Adrenal gland (tissue), 19 donors: ENCODE measurements at places on chromosomes 5 and 9. TPM values are rescaled to one million over a fixed set of nuclear protein-coding genes. Genes with fewer than 3 reads are reported as not detected.

Gene SLC34A3
- not detected for total RNA-seq

Gene GMCL2
- not detected for total RNA-seq

Gene CENPK
- total RNA-seq, result not detected

Gene STK10
- total RNA-seq, result 27.2 TPM

Gene IFNA13
- not detected for total RNA-seq

Gene FRRS1L
- total RNA-seq, result 21.8 TPM

- no peak for DNase-seq
- no peak overlapping the region for H3K27ac ChIP-seq
- no peaks in the 10 kb centered on the region for H3K27me3 ChIP-seq
- H3K4me1 ChIP-seq, result no peaks in the 10 kb centered on the region
- H3K4me3 ChIP-seq, result no peak overlapping the region
Observed at GRCh38 chr5:129372025-129372424, 88.1 kb upstream of the ADAMTS19 start.

DNA sequence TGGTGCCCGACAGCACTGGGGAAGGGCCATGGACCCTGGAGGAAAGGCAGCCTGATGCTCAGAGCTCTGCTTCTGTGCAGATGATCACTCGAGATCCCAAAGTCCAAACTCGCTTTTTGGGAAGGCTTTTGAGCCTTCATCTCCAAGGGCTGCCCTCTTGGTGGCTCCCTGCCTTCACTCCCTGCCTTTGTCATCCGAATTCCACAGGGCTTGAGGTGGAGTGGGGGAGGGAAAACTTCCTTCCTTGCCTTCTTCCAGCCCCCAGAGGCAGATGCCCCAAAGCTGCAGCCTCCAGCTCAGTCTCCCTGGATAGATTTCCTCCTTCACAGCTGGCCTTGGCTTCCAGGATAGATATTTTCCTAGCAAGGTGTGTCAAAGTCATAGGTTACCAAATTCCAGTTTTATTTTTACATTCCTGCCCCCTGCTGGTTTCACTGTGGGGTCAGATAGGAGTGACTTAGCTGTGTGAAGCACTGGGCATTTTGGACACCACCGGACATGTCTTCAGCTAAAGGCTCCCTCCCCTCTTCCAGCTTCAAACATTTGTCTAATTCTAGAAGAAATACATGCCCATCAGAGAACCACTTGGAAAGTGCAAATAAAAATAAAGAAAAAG, 268.2 kb downstream of the HSPA4 start:
- H3K4me3 ChIP-seq, result no peak overlapping the region
- H3K36me3 ChIP-seq, result no peaks in the 10 kb centered on the region
- no peaks in the 10 kb centered on the region for H3K4me1 ChIP-seq
- no peak overlapping the region for H3K27ac ChIP-seq
- no peak for DNase-seq

DNA sequence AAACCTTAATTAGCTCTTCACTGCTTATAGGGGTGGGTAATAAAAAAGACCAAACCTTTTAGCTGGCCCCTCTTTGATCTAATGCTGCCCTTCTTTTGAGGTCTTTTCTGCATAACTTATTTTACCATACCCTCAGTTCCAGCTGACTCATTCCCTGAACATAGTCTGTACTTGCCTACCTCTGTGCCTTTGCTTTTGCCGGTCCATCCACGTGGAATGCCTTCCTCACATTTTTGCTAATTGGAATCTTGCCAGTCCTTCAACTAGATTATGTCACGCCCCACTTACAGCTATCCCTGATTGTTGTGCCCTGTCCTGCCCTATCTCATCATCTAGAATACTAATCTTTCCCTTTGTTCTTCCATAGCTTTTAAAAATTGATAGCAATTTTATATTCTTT, 44.2 kb downstream of the FAF2 start:
- peaks cover 83% of the 10 kb centered on the region for H3K36me3 ChIP-seq
- peaks cover 8% of the 10 kb centered on the region for H3K4me1 ChIP-seq
- H3K27me3 ChIP-seq, result no peaks in the 10 kb centered on the region

GRCh38 chr5:94113087-94113486, 371.7 kb upstream of the POU5F2 start:
- no peak overlapping the region for H3K27ac ChIP-seq
- no peak overlapping the region for H3K4me3 ChIP-seq
- DNase-seq, result no peak
- H3K36me3 ChIP-seq, result no peaks in the 10 kb centered on the region
- H3K27me3 ChIP-seq, result no peaks in the 10 kb centered on the region

DNA sequence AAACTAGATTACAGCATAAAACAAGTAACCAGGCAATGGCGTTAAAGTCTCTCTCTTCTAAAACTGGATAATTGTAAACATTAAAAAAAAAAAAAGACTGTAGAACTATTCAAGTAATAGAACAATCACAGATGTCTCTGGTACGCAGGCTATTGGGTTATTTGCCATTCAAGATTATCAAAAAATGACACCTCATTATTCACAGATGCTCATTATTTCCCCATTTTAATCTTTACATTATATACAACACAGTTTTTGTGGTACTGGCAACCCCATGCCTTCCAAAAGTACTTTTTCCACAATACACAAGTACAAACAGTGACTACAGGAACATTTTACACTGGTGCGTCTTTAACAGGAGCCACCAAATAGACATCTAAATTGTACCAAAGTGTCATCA, 109.4 kb downstream of the ZNF608 start:
- H3K27me3 ChIP-seq, result no peaks in the 10 kb centered on the region
- no peaks in the 10 kb centered on the region for H3K4me1 ChIP-seq
- no peaks in the 10 kb centered on the region for H3K36me3 ChIP-seq
- DNase-seq, result no peak

DNA sequence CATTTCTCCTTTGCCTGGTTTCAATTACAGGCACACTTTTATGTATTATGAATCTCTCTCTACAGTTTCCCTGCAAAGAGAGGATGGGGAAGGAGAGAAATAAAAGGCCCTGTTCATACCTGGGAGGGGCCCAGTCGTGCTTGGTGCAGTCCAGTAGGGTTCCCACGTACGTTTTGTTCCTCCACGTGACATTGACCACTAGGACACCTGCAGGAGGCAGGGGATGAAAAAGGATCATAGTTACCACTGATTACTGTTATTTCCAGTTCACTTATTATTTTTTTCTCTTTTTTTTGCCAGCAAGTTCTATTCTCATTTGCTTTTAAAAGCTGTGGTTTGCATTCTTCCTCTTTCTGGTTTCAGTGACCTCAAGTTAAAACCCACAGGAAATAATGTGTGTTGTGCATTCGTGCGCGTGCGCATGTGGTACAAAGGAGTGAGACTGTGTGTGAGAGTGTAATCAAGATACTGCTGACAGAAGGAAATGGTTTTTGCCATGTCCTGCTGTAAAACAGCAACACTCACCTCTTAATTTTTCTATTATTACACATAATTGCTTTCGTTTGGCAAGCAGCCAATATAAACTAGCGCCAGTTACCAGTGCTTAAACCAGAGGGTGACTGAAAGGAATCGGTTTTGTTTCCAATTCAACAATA, 96.8 kb downstream of the ZNF608 start:
- no peak overlapping the region for H3K4me3 ChIP-seq
- H3K27me3 ChIP-seq, result no peaks in the 10 kb centered on the region
- H3K27ac ChIP-seq, result no peak overlapping the region
- DNase-seq, result peak; percentile 56
- no peaks in the 10 kb centered on the region for H3K36me3 ChIP-seq

GRCh38 chr9:18595597-18595996, 121.6 kb downstream of the ADAMTSL1 start:
- H3K27ac ChIP-seq, result no peak overlapping the region
- H3K4me1 ChIP-seq, result peaks cover 18% of the 10 kb centered on the region
- H3K4me3 ChIP-seq, result no peak overlapping the region
- no peak for DNase-seq
- no peaks in the 10 kb centered on the region for H3K36me3 ChIP-seq

- H3K27me3 ChIP-seq, result no peaks in the 10 kb centered on the region
- no peaks in the 10 kb centered on the region for H3K36me3 ChIP-seq
- H3K4me3 ChIP-seq, result no peak overlapping the region
Observed at GRCh38 chr9:87323928-87324327, 173.7 kb upstream of the DAPK1 start.

GRCh38 chr9:90137801-90138200, 504.8 kb downstream of the DIRAS2 start:
- H3K4me3 ChIP-seq, result no peak overlapping the region
- no peak for DNase-seq
- H3K27ac ChIP-seq, result no peak overlapping the region
- H3K4me1 ChIP-seq, result no peaks in the 10 kb centered on the region

GRCh38 chr9:34428325-34428958, 29.9 kb downstream of the FAM219A start:
- no peak overlapping the region for H3K27ac ChIP-seq
- no peaks in the 10 kb centered on the region for H3K4me1 ChIP-seq
- H3K36me3 ChIP-seq, result no peaks in the 10 kb centered on the region
- H3K4me3 ChIP-seq, result no peak overlapping the region
- no peaks in the 10 kb centered on the region for H3K27me3 ChIP-seq
- no peak for DNase-seq

GRCh38 chr9:95954940-95955339, 79.4 kb downstream of the ERCC6L2 start:
- no peak overlapping the region for H3K27ac ChIP-seq
- H3K27me3 ChIP-seq, result no peaks in the 10 kb centered on the region

DNA sequence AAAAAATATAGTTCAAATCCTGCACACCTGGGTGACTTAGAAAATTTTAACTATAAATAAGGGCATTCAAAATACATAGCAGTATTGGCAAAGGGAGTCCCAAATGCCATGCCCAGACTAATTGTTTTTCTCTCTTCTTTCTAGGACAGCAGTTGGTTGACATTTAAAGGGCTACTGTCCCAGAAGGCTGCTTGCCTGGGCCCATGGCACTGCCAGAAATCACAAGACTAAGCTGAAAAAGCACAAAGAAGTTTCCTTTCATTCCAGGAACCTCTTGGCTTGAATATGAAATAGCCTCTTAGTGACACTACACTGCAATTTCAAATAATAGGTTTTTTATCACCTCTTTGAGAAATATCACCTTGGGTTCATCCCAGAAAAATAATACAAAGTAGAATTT, 388.9 kb upstream of the TRPC7 start:
- no peaks in the 10 kb centered on the region for H3K4me1 ChIP-seq
- H3K27ac ChIP-seq, result no peak overlapping the region
- no peak for DNase-seq

GRCh38 chr5:76471987-76472334, 68.9 kb downstream of the IQGAP2 start:
- H3K4me3 ChIP-seq, result no peak overlapping the region
- H3K27me3 ChIP-seq, result no peaks in the 10 kb centered on the region
- H3K27ac ChIP-seq, result no peak overlapping the region
- peaks cover 3% of the 10 kb centered on the region for H3K4me1 ChIP-seq
- H3K36me3 ChIP-seq, result no peaks in the 10 kb centered on the region
- no peak for DNase-seq

DNA sequence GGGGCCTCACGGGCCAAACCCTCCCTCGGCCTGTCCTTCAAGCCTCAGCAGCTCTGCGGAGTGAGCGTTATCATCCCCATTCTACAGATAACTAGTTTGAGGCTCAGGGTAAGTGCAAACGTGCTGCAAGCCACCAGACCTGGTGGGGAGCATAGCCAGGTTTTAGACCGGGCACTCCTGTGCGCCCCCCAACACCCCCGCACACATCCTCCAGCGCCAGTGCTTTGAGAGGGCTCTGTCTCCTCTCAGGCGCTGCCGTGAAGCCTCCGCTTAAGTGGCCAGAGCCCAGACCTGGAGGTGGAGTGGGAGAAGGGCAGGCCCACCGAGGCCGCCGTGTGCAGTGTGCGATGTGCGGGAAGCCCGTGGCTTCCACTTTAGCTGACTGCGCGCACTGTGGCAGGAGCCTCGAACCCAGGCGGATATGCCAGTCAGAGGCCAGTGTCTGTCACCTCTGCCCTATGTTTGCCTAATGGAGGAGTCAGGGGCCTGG, 1.6 kb upstream of the MGAT1 start:
- no peak for DNase-seq
- H3K27ac ChIP-seq, result peak overlapping the region; percentile 96
- H3K4me3 ChIP-seq, result peak overlapping the region; percentile 79
- no peaks in the 10 kb centered on the region for H3K36me3 ChIP-seq

DNA sequence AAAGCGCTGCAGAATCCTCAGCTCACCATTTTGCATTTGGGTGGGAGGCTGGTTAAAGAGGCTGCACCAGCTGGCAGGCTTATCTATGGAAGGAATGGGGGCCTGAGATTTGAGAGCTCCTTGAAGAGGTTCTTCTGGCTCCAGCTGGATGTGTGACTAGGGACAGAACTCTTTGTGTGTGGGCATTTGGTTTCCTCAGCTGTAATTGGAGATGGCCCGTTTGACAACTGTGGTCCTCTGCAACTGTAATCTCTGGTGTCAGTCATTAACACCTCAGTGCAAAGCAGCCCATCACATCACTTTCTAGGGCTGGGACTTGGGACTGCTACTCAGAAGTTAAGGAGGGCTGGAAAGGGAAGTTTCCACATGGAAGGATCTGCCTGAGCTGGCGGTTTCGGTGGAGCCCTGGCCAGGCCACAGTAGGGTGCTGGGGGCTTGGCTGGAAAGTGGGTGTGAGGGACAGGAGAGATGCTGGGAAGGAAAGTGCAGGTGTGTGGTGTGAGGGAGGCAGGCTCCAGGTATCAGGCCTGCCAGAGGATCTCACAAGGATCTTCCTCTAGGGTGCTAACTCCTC, 193.8 kb downstream of the GADD45G start:
- H3K36me3 ChIP-seq, result no peaks in the 10 kb centered on the region
- peaks cover 3% of the 10 kb centered on the region for H3K4me1 ChIP-seq
- no peaks in the 10 kb centered on the region for H3K27me3 ChIP-seq
- H3K4me3 ChIP-seq, result no peak overlapping the region
- peak; percentile 1 for DNase-seq

DNA sequence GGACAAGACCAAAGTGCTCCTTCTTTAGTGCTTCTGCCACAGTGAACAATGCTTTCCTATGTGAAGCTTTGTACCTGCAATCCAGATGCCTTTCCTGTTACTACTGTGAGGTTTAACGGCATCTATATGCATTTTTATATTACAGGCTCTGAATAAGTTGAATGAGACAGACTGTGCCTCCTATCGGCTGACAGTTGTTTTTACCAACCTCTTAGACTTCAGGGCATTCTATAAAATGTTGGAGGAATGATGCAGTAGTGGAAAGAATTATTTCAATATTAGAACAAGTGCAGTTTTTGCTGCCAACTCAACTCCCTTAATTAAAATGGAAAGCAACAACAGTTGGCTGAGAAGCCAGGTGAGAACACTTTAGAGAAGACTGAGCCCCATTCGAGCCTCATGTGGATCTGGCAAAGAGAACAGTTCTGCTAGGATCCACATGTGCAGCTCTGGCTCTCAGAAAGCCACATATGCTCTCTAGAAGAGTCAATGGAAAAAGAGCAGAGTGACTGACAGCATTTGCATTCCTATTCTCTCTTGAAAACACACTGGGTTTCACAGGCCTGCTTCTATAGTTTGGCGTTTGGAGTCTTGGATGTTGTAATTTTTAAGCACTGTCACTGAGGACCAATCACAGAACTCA, 147.5 kb downstream of the LURAP1L start:
- H3K36me3 ChIP-seq, result no peaks in the 10 kb centered on the region
- no peaks in the 10 kb centered on the region for H3K27me3 ChIP-seq
- H3K4me3 ChIP-seq, result no peak overlapping the region
